D721Med (cell line): ENCODE measurements at places on chromosomes 4 and X.

DNA sequence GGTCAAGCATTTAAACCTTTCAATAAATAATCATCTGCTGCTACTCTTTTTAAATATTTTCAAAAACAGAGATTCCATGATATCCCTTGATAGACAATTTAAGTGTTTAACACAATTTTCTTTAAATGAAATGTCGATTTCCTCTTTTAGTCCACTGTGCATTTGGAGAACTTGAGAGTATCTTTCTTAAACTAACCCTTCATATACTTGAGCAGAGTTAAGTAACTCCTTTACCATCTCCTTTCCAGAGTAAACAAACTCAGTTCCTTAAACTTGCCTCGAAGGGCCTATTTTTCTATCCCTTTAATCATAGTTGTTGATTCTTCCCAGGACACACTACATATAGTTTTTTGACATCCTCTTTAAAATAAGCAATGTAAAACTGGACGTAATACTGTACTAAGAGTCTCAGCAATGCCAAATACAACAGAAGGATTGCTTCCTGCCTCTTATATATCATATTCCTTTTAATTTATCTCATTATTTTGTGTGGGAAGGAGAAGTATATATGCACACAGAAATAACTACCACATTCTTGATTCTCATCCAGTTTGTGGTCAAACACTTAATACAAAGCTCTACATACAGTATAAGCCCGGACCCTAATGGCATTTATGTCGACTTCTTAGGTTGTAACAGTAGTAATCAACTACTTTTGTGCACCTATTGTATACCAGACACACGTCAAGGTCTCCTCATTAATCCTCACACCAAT is 22.8 kb downstream of the RAB28 start:
- DNase-seq = no peak

DNA sequence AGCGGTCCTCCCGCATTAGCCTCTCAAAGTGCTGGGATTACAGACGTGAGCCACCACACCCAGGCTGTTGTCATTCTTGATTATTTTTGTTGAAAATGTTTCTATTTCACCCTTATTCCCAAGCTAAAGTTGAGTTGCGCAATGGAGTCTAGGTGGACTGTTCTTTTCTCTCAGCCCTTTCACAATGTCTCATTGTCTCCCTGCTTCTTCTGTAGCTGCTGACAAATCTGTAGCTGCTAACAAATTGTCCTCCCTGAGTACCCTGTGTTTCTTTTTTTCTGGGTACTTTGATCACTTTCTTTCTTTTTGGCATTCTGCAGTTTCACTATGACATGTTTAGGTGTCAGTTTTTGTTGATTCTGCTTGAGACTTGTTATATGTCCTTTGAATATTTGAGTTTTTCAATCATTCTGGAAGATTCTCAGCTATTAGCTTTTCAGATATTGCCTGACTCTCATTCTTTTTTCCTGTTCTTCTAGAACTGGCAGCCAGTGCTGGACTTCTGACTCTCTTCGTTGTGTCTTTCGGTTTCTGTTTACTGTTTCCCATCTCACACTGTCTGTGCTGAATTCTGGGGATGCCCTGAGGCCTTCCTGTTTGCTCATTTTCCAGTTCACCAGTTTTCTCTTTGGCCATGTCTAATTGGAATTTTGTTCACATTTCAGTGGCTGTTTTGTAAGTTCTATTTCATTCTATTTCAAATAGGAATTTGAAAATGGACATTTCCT is 6.6 kb downstream of the ABCD1 start:
- DNase-seq = no peak

DNA sequence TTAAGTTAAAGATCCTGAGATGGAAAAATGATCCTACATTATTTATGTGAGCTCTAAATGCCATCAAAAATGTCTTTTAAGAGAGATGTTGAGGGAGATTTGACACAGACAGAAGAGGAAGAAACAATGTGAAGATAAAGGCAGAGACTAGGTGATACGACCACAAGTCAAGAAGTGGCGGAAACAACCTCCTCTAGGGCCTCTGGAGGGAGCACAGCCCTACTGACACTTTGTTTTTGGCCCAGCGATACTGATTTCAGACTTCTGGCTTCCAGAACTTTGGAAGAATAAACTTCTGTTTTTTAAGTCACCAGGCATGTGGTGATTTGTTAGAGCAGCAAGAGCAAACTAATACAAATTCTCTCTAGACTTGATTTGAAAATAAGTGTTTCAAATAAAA is 1216.1 kb downstream of the FSTL5 start:
- DNase-seq = no peak

DNA sequence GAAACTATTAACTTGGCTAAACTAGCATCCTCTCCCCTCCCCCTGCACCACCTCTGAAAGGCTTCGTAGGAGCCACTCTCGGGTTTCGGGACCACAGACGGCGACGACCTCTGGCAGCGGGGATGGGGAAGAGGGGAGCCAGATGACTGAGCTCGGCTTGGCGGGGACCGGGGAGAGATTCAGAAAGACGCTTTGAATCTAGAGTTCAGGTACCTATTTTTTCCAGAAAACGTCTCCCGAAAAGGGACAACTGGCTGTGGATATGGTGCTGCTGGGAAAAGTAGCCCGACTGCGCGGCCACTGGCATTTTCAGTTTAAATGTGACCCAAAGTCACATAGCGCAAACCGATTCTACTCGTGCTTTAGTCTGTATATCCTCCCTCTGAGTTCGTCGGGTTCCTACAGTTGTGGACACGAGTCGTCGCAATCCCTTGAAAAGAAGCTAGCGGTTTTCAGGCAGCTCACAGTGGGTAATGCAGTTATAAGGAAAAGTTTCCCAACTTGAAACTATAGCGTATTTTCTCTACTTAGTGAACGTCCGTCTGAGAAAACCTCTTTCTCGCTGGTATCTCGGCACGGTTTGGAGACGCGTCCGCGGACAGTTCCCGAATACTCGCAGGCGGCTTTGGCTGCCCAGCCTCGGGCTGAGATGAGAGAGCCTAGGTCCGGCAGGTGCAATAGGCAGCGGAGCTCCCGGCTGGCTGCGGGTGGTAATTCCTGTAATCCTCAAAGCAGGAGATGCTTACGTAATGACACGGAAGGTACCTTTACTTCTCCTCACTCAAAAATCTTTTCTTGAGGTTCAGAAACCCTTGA is 1.3 kb downstream of the PARM1 start:
- DNase-seq = no peak

GRCh38 chrX:153670748-153671588 is 2.6 kb downstream of the PNCK start:
- no peak for DNase-seq
